ENCODE measurements at places on chromosomes 4 and X.

- DNase-seq, result no peak
Observed at GRCh38 chr4:5051278-5052203, at the start of gene STK32B. STK32B (plus strand) TSS chr4:5051480.

GRCh38 chr4:121960818-121961217, 9.0 kb upstream of the TRPC3 start:
- DNase-seq, result no peak

DNA sequence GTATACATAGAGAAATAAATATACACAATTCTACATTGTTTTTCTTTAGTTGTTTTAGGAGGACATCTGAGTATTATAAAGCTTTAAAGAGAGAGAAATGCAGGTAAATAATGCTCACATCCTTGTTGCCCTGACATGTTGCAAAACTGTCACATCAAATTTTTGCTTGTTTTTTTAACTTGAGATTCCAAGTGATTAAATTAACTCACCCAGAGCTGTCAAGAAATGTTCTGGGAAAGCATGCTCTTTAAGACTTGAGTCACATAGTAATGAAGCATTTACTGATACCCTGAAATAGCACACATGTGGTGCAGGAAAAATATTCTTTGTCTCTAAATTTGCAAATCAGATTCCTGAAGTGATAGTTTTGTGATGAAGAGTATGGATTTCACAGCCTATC, 665.6 kb downstream of the FSTL5 start:
- DNase-seq, result no peak

GRCh38 chr4:184310171-184310567, 92.5 kb upstream of the ENPP6 start:
- DNase-seq, result peak; percentile 70

DNA sequence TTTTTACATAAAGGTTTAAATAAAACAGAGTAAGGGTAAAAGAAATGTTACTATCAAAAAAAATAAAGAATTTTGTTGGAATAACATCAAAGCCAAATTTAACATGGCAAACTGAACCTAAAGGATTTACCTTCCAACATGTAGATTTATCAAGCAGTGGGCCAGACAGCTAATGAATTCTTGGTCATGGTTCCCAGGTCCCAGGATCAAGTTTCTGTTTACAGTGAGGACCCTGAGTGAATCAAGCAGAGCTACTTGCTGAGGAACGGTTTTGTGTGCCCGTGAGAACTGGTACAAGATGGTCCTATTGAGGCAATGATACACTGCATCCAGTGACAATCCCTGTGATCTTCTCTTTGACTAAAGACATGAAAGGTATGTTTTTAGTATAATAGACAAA, 157.1 kb downstream of the CDS1 start:
- no peak for DNase-seq

DNA sequence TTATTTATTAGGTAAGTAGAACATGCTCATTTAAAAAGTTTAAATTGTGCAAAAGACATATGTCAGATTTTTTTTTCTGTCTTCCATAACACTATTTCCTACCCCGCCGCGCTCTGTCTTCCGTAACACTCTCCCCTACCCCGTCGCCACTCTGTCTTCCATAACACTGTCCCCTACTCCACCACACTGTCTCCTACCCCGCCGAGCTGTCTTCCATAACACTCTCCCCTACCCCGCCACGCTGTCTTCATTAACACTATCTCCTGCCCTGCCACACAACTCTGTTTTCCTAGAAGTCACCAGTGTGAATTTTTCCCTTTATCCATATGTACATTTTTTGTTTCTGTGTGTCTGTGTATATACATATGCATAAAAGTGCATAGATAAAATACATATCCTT, 4.4 kb downstream of the MSMO1 start:
- no peak for DNase-seq

- no peak for DNase-seq
Observed at GRCh38 chrX:131745942-131746489, 202.1 kb downstream of the OR13H1 start.

- DNase-seq, result peak; percentile 84
Observed at GRCh38 chr4:40621592-40622512, 7.8 kb downstream of the RBM47 start.

GRCh38 chrX:103378990-103379389, 2.7 kb downstream of the BEX3 start:
- no peak for DNase-seq

GRCh38 chr4:19327364-19327763, 924.3 kb upstream of the SLIT2 start:
- no peak for DNase-seq

DNA sequence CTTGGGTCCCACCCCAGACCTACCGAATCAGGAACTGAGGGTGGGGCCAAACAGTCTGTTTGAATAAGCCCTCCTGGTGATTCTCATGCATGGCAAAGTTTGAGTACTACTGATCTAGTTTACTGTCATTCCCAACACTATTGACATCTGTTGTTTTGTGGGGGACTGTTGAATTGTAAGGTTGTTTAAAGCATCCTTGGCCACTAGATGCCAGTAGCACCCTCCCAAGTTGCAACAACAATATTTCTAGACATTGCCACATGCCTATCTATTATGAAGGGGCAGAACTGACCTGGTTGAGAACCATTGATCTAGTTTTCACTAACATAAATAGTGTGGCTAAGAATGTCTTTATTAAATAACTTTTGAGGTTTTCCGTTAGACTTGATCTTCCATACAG, 15.1 kb downstream of the TAF9B start:
- DNase-seq, result no peak

GRCh38 chrX:81708487-81708886, 506.6 kb downstream of the SH3BGRL start:
- DNase-seq, result no peak

DNA sequence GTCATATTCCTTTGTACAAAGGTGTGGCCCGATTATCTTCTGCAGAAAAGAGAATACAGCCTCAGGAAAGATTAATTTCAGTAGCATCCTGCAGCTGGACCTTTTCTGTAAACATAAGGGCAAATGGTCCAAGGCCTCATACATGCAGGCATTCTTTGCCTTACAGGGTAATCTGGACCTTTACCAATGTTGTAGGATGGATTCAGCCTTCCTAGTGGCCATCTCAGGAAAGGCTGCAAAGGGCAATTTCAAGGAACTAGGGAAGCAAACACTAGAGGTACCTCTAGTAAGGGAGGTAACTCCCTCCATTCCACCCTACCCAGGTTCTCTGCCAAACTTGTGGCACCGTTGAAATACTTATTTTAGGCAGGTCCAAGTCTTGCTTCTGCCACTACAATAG, 43.0 kb downstream of the UGT2B28 start:
- DNase-seq, result no peak

GRCh38 chrX:112820364-112821268, 20.0 kb downstream of the AMOT start:
- DNase-seq, result no peak
